ENCODE measurements at places on chromosomes 13 and 19. TPM values are rescaled to one million over a fixed set of nuclear protein-coding genes. Genes with fewer than 3 reads are reported as not detected.

DNA sequence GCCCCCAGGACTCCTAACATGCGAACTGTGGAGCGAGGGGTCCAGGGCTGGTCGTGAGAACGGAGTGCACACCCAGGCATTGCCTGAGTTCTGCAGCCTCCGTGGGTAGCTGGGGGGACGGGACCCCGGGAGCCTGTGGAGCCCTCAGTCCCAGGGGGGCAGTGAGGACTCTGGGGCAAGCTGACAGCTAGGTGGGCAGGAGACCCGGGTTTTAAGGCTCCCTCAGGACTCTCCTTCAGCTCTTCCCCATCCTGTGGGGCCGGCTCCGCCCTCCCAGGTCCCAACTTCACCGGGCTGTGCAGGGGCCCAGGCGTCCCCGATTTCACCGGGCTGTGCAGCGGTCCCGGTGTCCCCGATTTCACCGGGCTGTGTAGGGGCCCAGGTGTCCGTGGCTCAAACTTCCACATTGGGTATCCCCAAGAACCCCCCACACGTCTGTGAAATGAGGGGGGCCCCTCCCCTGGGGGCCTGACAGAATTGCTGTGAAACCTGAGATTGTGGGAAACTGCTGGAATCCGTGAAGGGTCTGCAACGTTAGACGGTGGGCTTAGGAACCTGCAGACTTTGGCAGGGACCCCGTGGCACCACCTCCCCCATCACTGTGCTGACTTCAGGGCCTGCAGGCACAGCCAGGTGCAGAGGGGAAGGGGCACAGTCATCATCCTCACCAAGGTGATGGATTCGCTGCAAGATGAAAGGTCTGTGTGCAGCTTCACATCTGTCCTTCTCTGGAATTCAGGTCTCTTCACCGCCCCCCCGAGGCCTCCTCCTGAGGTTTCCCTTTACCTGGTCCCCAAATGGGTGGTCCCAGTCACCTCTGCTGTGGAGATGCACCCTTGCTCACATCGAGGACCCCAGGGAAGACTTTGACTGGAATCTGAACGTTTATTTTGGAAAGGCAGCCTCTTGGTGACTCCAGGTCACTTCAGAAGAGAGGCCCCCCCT is 73.2 kb upstream of the MCF2L start:
- DNase-seq = no peak

Gene ZNF99
- 0.51 TPM for polyA plus RNA-seq

DNA sequence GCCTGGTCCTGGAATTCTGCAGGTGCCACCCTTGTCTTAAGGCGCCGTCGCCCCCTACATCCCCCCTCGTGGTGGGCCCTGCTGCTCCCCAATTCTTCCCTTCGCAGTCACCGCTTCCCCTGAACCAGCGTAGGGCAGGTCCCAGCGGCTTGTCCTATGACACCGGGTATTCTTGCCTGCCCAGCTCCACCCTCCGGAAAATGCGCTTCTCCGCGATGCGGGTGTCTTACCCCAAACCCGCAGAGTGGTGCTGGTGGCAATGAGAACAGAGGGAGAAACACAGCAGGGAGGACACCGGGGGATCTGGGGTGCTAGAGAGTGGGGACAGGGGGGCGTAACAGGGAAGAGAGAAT is 9.0 kb downstream of the ZNF808 start:
- DNase-seq = no peak

DNA sequence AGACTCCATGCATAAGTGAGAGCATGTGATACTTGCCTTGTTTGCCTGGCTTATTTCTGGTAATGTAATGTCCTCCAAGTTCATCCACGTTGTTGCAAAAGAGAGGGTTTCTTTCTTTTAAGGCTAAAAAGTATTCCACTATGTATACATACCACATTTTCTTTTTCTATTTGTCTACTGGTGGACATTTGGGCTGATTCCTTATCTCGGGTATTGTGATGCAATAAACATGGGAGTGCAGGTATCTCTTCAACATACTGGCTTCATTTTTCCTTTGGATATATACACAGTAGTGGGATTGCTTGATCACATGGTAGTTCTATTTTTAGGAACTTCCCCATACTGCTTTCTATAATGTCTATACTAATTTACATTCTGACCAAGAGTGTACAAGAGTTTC is 49.6 kb upstream of the EBPL start:
- DNase-seq = no peak

DNA sequence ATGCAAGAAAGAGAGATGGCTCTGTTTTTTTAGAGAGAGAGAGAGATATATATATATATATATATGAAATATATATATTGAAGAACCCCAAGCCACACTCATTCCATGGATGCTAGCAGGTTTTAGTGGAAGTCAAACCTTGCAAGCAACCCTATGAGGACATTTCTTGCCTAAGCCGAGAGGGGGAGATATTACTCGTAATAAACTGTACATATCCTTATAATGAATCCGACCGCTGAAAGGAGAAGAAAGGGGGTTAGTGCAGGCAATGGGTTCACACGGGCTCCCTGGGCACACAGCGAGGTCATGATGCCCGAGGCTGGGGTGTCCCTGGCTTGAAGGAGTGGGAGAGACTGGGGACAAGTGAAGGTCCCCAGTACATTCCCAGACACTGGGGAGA is 78.3 kb downstream of the IER2 start:
- no peak for DNase-seq

Gene MAST1
- 0.35 TPM for polyA plus RNA-seq

Gene ATP4A
- polyA plus RNA-seq = not detected

- DNase-seq = no peak
Measured at GRCh38 chr13:112059457-112060281, 7.3 kb upstream of the SOX1 start.

GRCh38 chr13:44311011-44311780 is 62.4 kb upstream of the SERP2 start:
- DNase-seq = no peak

Gene MADCAM1
- polyA plus RNA-seq = 8.5 TPM

- no peak for DNase-seq
Measured at GRCh38 chr19:11931051-11931450, 6.1 kb downstream of the ZNF700 start.

Gene SOX21
- not detected for polyA plus RNA-seq

Gene C19orf67
- not detected for polyA plus RNA-seq

Gene KLF1
- polyA plus RNA-seq = 2.8 TPM

Gene NEK3
- 63.5 TPM for polyA plus RNA-seq

Gene MAU2
- polyA plus RNA-seq = 44.1 TPM

- peak; percentile 60 for DNase-seq
Measured at GRCh38 chr19:48489608-48490216, 20.5 kb downstream of the CYTH2 start.

Gene CDC34
- 51.9 TPM for polyA plus RNA-seq

- DNase-seq = no peak
Measured at GRCh38 chr19:5870986-5871394, 650 bp upstream of the FUT5 start.

- peak; percentile 75 for DNase-seq
Measured at GRCh38 chr19:48806518-48806817, 4.4 kb downstream of the BCAT2 start.

GRCh38 chr13:40389081-40389641 is 277.3 kb downstream of the FOXO1 start:
- DNase-seq = no peak

DNA sequence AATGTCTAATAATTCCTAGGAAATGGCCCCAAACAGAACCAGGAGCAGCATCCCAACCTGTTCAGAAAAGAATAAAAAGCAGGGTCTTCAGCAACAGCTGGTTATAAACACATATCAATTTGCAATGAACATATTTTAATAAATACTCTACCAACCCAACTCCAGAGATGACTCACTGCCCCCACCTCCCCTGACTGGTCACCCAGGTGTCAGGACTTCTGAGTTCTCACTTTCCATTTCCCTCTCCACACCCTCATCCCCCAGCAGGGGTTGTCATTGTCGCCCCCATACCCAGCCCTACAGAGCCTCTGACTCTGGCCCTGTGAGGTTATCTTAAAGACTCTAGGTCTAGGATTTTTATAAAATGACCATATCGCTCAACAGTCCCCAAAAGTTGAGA is 6.9 kb downstream of the SERPINE3 start:
- DNase-seq = no peak

All from muscle of arm (tissue), 14 donors.